ENCODE measurements at places on chromosomes 6 and 20. TPM values are rescaled to one million over a fixed set of nuclear protein-coding genes. Genes with fewer than 3 reads are reported as not detected.

Gene GSTA1
- total RNA-seq: not detected

Gene BHLHE23
- total RNA-seq: not detected

DNA sequence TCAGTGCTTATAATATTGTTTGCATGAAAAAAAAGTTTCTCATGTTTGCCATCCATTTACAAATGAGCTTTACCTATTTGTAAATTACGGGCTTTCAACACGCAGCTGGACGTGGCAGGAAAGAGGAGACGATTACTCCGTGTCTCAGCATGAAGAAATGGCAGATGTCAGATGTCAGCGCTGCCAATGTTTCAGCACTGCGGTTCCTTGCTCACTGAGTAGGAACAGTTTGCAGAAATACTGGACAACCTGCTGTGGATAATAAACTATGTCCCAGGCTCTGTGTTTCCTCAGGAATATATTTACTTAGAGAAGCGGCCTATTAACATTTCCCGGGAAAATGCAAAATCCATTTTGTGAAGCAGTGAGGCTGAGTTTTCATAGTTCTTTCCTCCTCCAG, 22.7 kb downstream of the RAMACL start:
- no peak for ATAC-seq

- ATAC-seq: no peak
These were observed 1.1 kb upstream of the TRAM2 start for GRCh38 chr6:52577778-52578463.

DNA sequence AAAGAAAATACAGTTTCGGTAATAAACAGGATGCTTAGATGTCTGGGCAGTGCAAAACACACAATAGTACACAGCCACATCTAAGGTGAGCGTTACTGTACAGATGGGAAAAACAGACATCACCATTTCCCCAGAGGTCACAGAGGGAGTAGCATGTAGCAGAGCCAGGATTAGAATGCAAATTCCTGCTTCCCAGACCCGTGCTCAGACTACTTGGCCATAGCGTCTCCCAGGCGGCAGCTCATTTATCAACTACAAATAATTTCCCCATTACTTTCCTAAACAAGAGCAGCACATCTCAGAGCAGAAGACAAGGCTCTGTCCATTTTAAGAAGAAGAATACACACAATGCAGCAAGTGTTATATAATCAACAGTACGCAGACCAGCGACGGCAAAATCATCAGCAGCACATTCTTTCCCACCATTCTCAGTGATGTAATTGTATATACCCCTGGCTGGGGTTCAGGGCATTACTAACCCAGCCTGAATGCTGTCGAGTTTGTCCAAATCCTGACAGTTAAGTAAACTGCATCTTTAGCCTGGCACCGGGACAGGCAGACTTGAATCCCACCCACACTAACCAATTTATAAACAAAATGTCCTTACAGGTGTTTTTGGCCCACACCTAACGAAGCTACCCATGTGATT, 61.9 kb downstream of the CNKSR3 start:
- ATAC-seq: no peak

GRCh38 chr6:1810880-1811279, 201.2 kb downstream of the FOXC1 start:
- no peak for ATAC-seq

DNA sequence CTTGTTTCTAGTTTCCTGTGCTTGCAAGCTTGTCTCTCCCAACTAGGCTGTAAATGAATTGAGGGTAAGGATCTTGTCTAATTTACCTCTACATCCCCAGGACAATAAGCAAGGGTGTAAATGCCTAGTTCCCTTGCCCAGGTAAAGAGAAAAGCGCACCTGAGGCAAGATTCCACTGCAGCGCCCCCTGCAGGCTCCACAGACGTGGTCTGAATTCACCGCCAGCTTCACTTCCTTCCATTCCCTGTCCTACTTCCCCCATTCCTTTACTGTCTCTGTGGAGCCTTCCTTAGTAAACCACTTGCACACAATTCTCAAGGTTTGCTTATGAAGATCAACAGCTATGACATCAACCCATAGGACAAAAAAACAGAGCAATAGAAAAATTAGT, 42.3 kb downstream of the ANKEF1 start:
- no peak for ATAC-seq

Measured in activated T-helper 17 cell treated with anti-CD3 and anti-CD28 coated beads, Interleukin-2, amount 50 U/mL, for 72 hours (primary cell).